ENCODE measurements at places on chromosomes 5 and 9.
A peak's percentile ranks its signal among the peaks of the same experiment; 100 is the strongest.

GRCh38 chr5:64273276-64273675 is 107.6 kb downstream of the RNF180 start:
- no peak for DNase-seq

- no peak for DNase-seq
Measured at GRCh38 chr5:103353581-103353980, 95.0 kb downstream of the MACIR start.

DNA sequence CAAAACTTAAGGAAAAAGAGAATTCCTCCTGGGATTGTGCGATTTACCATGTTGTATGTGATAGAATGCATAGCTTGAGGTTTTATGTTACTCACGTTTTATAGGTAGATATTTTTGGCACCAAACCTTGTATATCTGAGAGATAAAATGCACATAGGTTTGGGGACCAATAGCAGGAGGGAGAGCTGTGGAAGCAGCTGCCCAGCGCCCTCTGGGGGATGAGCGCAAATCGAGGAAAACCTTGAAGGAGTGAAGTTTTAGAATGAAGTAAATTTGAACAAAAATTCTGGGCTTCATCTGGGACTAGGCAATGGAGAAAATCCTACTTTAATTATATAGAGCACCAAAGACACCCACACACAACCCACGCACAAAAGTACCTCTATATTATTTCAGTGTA is 197.0 kb downstream of the ADCY2 start:
- no peak for DNase-seq

DNA sequence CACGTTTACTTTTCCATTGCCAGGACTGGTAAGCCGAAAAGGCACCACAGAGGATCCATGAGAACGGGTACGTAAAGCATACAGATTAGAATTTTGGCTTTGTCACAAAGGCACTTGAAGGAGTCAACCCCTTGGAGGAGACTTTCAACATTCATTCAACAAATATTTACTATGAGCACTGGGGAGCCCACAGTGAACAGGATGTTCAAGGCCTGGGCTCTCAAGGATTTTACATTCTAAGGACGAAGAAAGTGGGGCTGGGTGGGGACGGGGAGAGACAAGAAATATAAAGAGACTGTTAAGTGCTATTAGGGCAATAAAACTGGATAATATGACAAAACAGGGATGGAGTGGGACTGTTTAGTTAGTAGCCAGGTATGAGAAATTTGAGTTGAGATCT is 66.0 kb downstream of the KLF4 start:
- no peak for DNase-seq

DNA sequence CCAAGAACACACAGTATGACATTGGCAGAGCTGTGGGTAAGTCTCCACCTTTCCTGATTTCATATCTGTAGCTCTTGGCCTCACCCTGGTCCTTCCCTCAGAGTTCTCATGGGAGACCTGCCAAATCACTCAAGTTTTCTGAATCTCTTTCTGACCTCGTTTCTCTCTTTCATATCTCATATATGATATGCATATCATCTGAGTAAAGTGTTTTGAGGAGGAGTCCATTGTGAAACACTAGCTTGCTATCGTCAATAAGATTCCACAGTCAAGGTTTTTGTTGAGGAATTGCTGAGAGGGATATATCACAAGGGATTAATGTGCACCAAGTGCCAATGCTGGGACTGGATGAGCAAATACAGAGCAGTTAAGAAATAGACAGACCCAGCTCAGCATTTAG is 739.2 kb downstream of the BRINP1 start:
- no peak for DNase-seq

- no peak for DNase-seq
Measured at GRCh38 chr5:141529002-141529401, 40.1 kb downstream of the PCDHGC5 start.

DNA sequence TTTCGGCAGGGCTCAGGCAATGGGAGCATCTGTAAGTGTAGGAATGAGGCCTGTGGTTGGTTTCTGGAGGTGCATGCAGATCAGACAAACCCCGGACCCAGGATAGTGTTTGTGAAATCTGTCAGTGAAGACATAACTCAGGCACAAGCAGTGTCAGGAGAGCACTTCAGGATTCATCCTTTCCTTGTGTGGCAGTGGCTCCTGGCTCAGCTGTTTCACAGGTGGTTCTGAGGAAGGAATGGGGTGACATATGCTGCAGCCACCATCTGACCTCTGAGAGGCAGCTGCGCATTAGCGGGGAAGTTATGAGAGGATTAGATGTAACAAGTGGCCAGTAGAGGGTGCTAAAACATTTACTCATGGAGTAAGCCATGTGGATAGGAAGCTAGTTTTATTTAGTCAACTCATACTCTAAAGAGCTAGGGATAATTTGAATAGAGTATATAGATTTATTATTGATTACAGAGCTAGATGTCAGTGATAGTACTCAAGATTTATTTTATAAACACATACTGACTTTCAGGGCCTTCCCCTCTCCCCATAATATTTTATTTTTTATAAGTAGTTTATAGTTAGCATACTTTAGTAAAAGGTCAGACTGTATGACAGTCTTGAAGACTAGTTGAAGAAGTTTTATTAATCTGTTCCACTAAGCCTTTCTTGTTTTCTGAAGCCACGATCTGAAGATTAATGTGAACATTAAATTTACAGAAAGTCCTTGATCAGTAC is 28.4 kb downstream of the NNT start:
- peak; percentile 51 for DNase-seq

DNA sequence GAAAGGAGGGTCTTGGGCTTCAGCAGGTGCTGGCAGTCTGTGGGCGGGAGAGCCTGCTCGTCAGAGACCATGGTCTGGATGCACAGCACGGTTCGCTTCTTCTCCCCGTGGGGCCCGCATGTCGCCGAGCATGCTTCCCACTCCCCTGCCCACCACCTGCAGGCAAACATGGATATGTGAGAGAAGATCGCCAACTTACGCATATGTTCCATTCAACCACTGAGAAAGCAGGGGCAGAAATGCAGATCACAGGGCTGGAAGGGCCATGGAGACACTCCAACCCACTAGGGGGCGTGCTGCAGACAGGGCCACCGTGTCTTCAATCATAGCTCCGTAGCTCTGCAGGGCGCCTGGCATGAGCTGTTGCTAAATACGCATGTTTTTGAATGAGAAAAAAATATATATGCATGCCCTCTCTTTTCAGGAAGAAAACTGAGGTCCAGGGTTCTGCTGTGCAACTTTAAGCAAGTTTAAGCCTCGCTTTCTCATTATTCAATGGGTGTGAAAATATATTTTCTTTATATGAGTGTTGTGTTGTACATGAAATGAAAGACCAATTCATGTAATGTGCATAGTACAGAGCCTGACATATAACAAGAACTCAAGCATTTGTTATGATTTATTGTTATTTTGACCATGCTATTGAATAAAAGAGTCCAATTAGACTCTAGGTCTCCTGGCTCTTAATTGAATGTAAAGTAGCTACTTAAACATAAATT is 148.0 kb downstream of the TARS1 start:
- DNase-seq = no peak

DNA sequence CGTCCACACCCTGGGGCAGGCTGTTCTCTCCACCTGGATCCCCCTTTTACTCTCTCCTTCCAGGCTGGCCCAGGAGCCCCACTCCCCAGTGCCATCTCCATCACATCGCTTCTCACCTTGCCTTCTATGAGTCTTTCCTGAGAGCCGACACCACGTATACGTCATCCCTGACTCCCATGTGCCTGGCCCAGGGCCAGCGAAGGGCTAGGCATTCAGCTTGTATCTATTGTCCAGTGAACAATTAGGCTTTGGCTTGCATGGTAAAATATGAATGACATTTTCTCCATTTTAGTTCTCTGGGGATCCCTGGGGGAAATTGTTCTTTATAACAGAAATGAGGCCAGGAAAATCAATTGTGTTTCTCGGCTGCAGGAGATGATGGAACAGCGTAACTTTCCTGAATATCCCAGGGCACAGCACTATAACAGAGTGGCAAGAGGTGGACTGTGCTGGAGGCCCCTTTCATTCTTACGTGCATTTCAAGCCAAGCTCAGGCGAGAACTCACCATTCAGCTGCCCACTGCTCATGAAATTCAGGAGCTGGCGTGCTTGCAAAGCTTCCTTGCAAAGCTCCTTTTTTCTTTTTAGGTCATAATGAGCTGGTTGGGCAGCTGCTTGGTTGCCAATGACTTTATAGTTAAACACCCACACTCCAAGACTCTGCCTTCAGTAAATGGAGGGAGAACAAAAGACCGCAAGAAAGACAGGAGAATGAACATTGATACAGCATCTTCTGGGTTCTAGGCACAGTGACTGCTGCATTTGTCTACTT is 37.7 kb downstream of the NSG2 start:
- DNase-seq = no peak

GRCh38 chr5:74054139-74054538 is 428.1 kb downstream of the ARHGEF28 start:
- DNase-seq = no peak

GRCh38 chr5:146660376-146660960 is 144.5 kb upstream of the GPR151 start:
- DNase-seq = no peak

DNA sequence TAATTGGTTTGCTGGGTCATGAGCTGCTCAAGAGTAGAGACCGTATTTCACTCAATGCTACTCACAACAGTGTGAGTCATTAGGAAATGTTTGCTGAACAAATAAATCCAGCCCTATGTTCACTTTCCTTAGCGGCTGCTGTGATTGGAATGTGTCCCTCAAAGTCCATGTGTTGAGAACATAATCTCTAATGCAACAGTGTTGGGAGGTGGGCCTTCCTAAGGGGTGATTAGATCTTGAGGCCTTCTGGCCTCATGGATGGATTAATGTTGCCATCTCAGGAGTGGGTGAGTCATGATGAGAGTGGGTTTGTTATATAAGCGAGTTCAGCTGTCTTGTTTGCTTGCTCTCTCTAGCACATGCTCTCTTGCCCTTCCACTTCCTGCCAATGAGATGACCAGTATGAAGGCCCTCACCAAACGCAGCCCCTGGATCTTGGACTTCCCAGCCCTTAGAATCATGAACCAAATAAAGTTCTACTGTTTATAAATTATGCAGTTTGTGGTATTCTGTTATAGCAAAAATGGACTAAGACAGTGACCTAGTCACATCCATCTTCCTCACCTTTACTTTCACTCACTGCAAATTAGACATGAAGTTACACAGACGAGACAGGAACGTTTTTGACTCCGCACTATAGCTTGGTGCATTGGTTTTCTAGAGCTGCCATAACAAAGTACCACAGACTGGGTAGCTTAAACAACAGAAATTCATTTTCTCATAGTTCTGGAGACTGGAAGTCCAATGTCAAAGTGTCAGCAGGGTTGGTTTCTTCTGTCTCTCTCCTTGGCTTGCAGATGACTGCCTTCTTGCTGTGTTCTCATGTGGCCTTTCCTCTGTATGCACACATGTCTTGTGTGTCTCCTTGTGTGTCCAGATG is 50.9 kb upstream of the FAM169A start:
- DNase-seq = no peak

GRCh38 chr5:19767987-19768386 is 220.0 kb downstream of the CDH18 start:
- DNase-seq = no peak

DNA sequence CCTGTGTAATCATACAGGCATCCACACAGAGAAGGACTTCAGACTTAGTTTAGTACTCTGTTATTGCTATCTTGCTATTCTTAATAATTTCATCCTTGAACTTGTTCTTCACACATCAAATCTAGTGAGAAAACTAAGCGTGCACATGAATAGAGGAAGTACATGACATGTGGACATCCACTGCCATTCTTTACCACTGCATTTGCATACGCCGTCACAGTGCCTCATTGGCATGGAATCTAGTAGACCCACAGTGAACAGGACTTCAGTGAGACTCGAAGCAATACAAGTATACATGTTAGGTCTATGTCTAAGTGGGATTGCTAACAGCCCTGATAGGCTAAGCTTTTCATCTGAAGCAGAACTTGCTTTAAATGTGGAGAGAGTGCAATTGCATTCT is 592.1 kb downstream of the TLE4 start:
- no peak for DNase-seq

- no peak for DNase-seq
Measured at GRCh38 chr5:160083501-160083900, 35.7 kb downstream of the PWWP2A start.

- no peak for DNase-seq
Measured at GRCh38 chr9:15282567-15283285, 24.3 kb downstream of the TTC39B start.

DNA sequence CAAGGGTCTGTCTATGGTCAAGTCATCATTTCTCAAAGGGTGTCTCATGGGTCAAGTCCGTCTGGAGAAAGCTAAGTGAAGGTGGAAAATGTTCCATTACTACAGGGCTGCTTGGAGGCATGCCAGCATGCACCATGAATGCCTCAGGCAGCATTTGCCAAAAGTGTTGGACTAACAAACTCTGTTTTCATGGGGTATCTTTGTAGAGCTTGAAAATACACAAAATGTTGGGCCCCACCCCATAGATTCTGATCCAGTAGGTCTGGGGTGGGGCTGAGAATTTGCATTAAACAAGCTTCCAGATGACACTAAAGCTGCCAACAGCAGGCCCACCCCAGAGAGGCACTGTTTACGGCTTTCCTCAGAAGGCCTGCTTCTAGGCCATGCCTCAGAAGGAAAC is 75.0 kb upstream of the FRRS1L start:
- DNase-seq = no peak

- DNase-seq = no peak
Measured at GRCh38 chr5:51599587-51599986, 216.3 kb downstream of the ISL1 start.

DNA sequence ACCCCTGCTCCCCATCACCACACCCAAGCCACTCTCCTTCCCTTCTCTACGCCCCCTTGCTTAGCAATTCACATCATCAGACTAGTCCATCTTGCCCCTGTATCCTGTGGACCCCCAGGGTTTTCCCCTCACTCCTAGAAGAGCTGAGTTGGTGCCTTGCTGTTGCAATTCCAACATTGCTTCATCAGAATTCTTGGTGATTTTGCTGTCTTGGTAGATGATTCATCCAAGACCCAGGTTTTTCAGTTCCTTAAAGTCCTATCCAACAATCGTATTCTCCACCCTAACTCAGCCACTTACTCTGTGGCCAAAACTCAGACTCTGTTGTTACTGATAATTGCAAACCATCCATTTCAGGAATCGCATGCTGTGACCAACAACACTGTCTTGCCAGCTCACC is 21.4 kb upstream of the CCNJL start:
- no peak for DNase-seq

- DNase-seq = no peak
Measured at GRCh38 chr5:157870837-157871834, 12.2 kb upstream of the CLINT1 start.

DNA sequence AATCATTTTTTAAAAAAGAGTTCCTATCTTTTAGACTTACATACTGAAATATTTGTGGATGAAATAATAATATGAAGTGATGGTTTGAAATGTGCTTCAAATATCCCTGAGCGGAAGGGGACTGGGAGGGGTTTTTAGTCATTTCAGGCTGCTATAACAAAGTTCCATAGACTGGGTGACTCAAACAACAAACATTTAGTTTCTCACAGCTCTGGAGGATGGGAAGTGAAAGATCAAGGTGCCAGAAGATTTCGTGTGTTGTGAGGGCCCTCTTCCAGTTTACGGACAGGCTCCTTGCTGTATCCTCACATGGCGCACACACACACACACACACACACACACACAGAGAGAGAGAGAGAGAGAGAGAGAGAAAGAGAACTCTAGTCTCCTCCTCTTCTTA is 27.1 kb upstream of the TEX10 start:
- DNase-seq = no peak

Measured in forelimb muscle (tissue), 1 donor.